ENCODE measurements at places on chromosomes 6 and 20.
A peak's percentile ranks its signal among the peaks of the same experiment; 100 is the strongest.

GRCh38 chr6:52647199-52647598, 23.7 kb upstream of the TMEM14A start:
- DNase-seq: no peak

DNA sequence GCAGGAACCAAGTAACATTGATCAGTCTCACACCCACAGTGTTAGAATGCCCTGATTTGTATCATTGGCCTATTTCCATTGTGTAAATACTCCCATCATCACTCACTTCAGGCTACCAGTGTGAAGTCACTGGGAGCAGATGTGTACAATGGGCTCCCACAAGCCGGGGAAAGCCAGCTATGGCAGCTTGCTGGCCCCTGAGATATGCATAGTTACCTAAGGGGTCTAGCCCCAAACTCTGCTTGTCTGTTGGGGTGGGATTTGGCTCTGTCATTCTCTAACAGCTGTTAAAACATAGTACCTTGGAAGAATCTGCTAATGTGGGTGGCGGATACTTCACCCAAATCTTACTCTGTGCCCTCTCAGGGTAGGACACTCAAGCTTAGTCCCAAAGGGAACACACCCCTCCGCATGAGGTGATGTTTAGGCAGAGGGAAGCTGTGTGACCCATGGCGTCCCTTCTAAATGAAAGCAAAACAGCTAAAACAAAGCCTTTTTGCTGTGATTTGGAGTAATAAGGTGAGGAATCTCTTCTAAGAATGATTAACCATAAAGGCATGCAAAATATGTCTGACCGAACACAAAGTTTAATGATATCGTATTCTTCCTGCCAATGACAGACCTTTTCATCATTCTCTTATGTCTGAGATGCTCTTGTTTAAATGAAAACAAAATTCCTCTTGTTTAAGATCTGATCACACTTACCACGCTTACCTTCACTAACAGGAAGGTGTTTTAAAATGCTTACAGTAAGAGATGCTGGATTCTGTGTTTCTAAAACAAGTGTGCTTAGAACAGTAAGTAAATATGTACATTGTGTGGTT, 45.9 kb upstream of the PXDC1 start:
- no peak for DNase-seq

GRCh38 chr20:25198663-25199383, 3.3 kb downstream of the ENTPD6 start:
- DNase-seq: no peak

DNA sequence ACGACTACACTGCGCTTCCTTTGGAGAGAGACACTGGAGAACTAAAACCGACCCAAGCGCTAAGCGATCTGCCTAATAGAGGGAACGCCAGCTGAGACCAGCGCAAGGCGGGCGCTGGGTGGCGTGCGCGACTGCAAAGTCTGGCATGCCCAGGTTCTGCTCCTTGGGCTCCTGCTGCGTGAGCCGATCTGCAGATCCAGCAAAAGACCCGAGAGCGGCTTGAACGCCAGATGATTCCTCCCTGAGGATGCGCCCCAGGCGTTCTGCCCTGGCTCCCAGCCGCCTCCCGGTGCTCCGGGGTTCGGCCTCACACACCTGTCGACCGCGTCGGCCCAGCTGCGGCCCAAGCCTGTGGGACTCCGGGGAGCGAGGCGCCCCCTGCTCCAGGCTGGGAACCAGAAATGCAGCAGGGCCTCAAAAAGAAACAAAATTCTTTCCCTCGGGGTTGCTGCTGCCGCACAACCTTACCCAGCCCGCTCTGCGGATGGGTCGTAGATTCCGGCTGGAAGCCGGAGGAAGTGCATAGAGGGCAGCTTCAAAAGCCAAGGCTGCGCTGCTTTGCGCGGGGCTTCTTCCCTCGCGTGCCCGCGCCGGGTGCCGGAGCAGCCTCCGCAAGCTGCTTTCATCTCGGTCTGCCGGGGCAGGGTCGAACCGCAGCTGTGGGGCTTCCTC, 17.9 kb upstream of the PRDM13 start:
- peak; percentile 57 for DNase-seq

DNA sequence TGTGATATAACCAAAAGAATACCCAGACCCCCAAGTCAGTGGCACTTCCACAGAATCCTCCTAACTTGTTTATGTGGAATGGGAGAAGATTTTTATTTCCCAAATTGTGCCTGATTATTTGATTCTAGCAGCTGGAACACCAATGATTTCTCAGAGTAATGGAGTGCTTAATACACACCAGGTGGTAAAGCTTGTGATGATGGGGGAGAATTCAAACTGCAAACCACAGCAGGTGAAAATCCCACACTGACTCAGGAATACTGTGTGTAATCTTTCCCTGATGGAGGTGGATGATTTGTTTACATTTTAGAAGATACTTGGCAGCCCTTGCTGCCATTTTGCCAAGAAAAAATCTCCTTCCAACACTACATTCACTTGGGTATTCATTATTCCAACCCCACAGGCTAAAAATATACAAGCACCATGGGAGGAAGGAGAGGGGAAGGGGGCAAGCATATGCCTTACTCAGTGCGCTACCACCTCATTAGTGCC, 212.7 kb upstream of the PLN start:
- no peak for DNase-seq

All from central memory CD4-positive, alpha-beta T cell (primary cell).